Tibial artery (tissue), 4 donors: ENCODE measurements at places on chromosomes 2 and 18.

GRCh38 chr18:11885278-11885947 is 22.7 kb downstream of the MPPE1 start:
- no peak for DNase-seq

DNA sequence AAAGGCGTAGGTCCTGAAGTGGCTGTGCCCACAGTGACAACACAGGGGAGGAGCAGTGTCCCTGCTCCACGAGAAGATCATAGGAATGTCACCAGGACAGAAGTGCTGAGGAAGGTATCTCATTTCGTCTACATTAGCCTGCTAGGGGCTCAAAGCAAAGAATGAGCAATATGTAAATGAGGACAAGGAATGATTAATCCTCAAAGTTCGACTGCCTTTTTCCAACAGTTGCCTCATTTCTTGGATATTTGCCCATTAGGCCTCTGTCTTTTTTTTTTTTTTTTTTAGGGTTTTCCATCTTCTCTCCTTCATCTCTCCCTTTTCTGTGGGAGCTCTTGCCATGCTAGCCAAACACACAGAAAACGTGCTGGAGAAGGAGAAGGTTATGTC is 105.2 kb upstream of the ARHGAP28 start:
- no peak for DNase-seq

DNA sequence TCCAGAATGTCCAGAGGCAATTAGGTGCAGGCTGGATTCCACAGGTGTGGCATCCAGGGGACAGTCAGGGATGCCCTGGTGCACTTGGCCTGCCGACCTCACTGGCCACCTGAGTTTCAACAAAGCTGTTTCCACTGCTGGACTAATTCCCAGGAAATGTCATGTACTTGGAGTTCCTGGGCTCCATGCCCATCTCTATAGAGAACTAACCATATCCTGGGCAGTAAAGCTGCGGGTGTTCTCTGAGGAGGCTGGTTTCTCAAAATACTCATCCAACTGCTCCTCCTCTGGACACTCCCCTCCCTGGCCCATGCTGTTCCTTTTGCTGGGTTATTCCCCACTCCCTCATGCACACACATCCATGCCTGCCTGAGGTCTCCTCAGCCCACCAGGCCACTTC is 161.9 kb upstream of the SKOR2 start:
- DNase-seq: no peak

GRCh38 chr2:15096873-15097272 is 464.3 kb downstream of the NBAS start:
- no peak for DNase-seq

DNA sequence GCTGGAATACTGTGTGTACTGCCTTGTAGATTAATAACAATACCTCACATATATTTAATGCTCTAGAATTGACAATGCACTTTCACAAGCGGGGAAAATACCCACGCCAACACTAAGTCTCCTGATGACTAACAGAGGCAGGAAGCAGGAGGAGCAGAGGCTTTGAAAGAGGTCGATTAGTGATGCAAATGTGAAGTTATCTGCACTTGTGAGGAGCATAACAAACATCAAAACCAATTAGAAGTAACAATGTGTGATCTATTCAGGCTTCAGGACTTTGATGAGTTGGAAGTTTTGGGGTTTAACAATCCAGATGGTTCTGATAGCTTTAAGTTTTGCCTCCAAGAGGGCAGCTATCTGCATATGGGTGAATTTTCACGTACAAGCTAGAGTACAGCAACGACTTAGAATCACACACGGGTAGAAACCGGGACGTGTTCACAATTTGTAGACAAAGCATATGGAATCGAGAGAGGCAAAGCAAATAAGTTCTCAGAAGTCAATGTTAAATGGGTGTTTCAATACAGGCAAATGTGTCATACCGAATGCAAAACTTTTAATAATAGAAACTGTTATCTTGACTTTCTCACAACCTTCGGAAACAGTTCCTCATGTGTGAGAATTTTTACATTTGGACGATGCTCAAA is 114.5 kb downstream of the METTL8 start:
- DNase-seq: no peak
